GM18507 (cell line): ENCODE measurements at places on chromosomes 5 and 9.

DNA sequence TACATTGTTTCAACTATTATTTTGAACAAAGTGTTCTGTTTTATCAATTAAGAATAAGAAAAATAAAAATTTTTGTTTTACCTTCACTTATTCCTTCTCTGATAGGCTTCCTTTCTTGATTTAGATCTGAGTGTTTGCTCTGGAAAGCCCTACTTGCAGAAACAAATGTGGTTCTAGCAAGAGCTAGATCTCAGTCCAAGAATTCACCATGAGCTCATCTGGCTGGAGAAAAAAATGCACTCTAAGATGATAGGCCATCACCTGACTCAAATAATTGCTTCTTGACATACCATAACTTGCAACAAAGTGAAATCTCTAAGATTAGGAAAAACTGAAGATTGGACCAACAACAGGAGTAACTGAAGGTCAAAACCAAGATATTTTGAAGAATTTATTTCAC, 6.3 kb upstream of the RLN2 start:
- DNase-seq: no peak

DNA sequence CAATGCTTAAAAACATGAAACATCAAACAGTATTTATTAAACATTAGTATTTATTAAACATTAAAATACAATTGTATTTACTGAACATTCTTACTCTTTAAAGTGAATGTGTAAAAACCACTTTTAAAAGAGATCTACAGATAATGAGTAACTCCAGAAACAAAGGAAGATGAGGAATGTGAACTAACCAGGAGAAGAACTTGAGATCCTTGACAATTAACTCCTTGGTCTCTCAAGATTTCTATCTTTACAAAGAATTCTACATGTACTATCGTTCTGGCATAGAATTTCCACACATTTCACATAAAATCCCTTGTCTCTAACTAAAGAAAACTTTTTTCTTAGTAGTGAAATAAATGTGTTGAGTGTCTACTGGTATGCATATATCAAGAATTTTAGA, 28.7 kb upstream of the IFNE start:
- no peak for DNase-seq

DNA sequence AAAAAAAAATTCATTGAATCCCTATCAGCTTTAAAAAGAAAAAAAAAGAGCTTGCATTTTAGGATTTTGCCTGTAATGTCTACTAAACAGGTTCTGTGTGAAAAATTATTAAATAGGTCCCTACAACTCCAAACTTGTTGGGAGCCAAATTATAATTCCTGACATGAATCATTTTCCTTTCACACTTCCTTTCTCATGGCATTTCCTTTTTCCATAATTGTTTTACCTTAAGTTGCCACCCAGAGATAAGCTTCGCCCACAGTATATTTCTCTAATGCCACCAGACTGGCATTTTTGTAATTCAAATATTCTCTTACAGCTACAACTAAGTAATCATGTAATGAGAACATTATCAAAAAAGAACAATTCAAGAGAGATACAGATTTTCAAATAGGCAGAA, 348.8 kb downstream of the EFNA5 start:
- no peak for DNase-seq

DNA sequence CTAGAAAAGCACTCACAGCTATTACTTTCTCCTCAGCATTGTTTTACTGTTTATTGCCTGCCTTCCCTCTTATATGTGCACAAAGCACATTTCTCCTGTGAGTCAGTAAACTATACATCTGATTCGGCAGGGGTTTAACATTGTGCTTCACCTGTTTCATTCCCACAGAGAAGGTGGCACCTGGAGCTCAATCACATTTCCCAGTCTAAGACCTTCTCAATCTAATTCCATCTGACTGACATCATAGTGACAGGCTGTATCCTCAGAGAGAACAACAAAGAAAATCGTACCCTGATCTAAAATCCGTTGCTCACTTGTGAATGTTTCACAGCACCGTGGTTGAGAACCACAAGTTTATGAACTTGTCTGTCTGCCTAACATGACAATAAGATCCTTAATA, 92.4 kb upstream of the CAST start:
- no peak for DNase-seq

GRCh38 chr5:170142196-170142595, 36.5 kb downstream of the FOXI1 start:
- no peak for DNase-seq

GRCh38 chr5:124849774-124850173, 103.3 kb upstream of the ZNF608 start:
- DNase-seq: no peak

DNA sequence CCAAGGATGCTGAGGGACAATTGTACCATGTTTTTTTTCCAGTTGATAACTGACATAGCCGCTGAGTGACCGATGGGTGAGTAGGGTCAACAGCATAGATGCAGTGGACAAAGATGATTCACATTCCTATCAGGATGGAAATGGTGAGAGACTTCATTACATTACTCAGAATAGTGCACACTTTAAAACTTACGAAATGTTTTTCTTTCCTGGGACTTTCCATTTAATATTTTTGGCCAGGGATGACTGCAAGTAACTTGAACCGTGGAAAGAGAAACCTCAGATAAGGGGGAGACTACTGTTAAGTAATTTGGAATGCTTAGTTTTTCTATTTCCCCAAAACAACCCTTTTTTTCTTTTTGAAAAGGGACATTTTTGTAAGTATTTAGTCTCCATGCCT, 3.0 kb upstream of the TUSC1 start:
- DNase-seq: no peak

DNA sequence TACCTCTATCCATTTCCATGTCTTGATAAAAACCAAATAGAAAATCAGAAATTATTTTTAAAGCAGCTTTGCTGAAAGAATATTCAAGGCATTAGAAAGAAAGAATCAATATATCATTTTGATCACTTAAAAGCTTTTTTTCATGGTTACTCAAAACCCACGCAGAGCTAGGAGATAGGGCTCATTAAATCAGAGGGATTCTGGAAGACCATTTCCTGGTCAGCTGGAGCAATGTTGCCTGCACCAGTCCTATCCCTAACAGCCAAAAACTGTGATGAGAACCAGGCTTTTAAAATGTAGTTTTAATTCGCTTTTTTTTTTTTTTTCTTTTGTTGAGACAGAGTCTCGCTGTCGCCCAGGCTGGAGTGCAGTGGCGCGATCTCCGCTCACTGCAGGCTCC, 72.3 kb downstream of the ARSB start:
- no peak for DNase-seq

DNA sequence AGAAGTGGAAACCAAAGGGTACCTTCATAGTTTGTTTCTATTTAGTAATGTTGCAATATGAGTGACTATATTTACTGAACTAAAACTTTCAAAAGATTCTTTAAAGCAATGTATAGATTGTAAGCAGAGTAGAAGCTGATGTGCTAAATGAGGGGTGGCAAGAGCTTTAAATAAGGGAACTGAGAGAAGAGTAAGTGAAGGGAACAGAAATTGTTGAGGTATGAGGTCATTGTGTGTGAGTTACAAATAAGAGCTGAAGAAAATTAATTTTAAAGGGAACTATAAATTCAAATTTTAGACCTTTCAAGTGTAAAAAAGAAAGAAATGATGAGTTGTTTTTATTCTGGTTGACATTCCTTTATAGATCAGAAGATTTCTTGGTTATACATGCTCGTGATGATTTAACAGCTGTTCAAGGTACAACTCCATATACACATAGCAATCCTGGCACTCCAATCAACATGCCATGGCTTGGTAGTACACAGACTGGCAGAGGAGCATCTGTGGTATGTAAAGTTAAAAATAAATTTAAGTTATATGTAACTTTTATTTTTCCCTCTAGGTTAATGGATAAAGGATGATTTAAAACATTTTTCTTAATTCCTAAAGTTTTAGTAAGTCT, 135.1 kb upstream of the TNFAIP8 start:
- DNase-seq: peak; percentile 4
